IMR-90 (cell line): ENCODE measurements at places on chromosomes 7 and 10.

DNA sequence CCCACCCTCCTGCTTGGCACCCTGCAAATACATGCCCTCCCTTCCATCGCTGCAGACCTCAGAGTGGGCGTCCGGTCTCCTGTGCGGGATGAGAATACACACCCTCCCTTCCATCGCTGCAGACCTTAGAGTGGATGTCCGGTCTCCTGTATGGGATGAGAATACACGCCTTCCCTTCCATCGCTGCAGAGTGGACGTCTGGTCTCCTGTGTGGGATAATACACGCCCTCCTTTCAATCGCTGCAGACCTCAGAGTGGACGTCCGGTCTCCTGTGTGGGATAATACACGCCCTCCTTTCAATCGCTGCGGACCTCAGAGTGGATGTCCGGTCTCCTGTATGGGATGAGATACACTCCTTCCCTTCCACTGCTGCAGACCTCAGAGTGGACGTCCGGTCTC is 128.1 kb downstream of the VIPR2 start:
- H3K27ac ChIP-seq, result no peak overlapping the region
- DNase-seq, result no peak
- H3K4me1 ChIP-seq, result peaks cover 4% of the 10 kb centered on the region; the same call in 1 of the 2 replicates
- H3K27me3 ChIP-seq, result no peaks in the 10 kb centered on the region

- H3K27ac ChIP-seq, result no peak overlapping the region
- H3K36me3 ChIP-seq, result no peaks in the 10 kb centered on the region
- H3K27me3 ChIP-seq, result peaks cover 21% of the 10 kb centered on the region
- peak; percentile 20 for DNase-seq
Observed at GRCh38 chr10:78408671-78409472, 375.2 kb downstream of the RPS24 start.

DNA sequence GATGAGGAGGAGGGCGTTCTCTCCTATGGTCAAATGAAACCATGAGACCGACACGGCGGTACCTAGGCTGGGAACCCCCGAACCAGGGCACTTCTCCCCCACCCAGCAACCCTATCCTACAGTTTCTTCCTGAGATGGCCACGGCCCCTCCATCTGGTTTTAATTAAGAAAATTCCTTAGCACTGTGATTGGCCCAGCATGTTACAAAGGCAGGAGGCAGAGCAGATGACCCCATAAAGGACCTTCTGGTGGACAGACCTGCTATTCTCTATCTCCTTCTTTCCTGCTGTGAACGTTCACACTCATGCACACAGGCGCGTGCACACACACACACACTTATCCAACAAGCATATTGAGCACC is 129.4 kb downstream of the RGS10 start:
- no peaks in the 10 kb centered on the region for H3K27me3 ChIP-seq
- peak overlapping the region; percentile 85 for H3K27ac ChIP-seq
- DNase-seq, result peak; percentile 72

GRCh38 chr10:123536176-123536845 is 129.8 kb upstream of the GPR26 start:
- no peak overlapping the region for H3K27ac ChIP-seq
- H3K27me3 ChIP-seq, result no peaks in the 10 kb centered on the region
- no peaks in the 10 kb centered on the region for H3K4me1 ChIP-seq

GRCh38 chr10:128174581-128175559 is 48.6 kb upstream of the MKI67 start:
- H3K27me3 ChIP-seq, result no peaks in the 10 kb centered on the region
- H3K36me3 ChIP-seq, result no peaks in the 10 kb centered on the region
- DNase-seq, result no peak
- H3K27ac ChIP-seq, result no peak overlapping the region

DNA sequence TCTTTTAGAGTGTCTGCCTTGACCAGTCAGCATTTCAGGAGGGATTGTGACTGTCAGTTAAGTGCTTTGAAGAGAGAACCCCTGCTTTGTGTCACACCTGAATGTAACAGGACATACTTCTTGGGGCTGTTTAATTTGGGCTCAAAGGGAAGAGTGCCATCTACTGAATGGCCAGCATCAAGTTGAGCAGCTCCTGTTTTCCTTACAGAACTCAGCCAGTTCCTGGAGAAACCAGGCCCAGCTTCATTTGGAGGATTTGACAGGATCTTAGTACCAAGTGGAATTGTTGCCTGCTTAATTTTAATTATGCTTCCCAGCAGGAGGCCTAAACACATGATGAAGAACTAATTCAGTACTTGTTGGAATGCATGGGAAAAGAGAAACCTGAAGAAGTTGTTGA is 8.3 kb downstream of the ADD3 start:
- no peak overlapping the region for H3K4me3 ChIP-seq
- H3K27ac ChIP-seq, result no peak overlapping the region
- no peaks in the 10 kb centered on the region for H3K27me3 ChIP-seq
- H3K4me1 ChIP-seq, result peaks cover 5% of the 10 kb centered on the region

GRCh38 chr10:88490231-88490980 is 92.7 kb downstream of the RNLS start:
- no peaks in the 10 kb centered on the region for H3K27me3 ChIP-seq
- DNase-seq, result no peak
- no peaks in the 10 kb centered on the region for H3K4me1 ChIP-seq
- H3K27ac ChIP-seq, result no peak overlapping the region
- no peaks in the 10 kb centered on the region for H3K36me3 ChIP-seq

GRCh38 chr7:148871030-148871429 is 13.1 kb downstream of the EZH2 start:
- H3K27me3 ChIP-seq, result no peaks in the 10 kb centered on the region
- no peaks in the 10 kb centered on the region for H3K4me1 ChIP-seq
- DNase-seq, result no peak

GRCh38 chr10:97764519-97764931 is 7.3 kb downstream of the SFRP5 start:
- no peak for DNase-seq
- peaks cover 7% of the 10 kb centered on the region; the same call in 1 of the 2 replicates for H3K27me3 ChIP-seq
- H3K27ac ChIP-seq, result no peak overlapping the region
- no peaks in the 10 kb centered on the region for H3K4me1 ChIP-seq
- H3K4me3 ChIP-seq, result no peak overlapping the region

DNA sequence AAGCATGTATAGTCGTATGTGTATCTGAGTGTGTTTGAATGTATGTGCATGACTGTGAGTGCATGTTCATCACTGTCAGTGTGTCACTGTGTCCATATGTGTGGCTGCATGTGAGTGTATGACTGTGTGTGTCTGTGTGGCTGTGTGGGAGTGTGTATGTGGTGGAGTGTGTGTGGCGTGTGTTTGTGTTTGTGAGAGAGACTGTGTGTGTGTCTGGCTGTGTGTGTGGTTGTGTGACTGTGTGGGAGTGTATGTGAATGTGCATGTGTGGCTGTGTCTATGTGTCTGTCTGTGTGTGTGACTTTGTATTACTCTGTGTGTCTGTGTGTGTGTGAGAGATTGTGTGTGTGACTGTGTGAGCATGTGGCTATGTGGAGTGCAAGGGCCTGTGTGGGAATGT is 502.4 kb downstream of the DNAJB6 start:
- no peaks in the 10 kb centered on the region for H3K36me3 ChIP-seq
- H3K4me1 ChIP-seq, result no peaks in the 10 kb centered on the region
- H3K4me3 ChIP-seq, result no peak overlapping the region
- no peak overlapping the region for H3K27ac ChIP-seq

- H3K4me1 ChIP-seq, result peaks cover 14% of the 10 kb centered on the region
- DNase-seq, result peak; percentile 67
- H3K27ac ChIP-seq, result peak overlapping the region; percentile 79
- H3K27me3 ChIP-seq, result no peaks in the 10 kb centered on the region
Observed at GRCh38 chr10:114715171-114715670, 57.1 kb upstream of the ABLIM1 start.
